Stimulated activated CD8-positive, alpha-beta memory T cell treated with anti-CD3 and anti-CD28 coated beads, Interleukin-15, amount 100 ng/mL, for 24 hours (primary cell): ENCODE measurements at places on chromosomes 1 and 21.

DNA sequence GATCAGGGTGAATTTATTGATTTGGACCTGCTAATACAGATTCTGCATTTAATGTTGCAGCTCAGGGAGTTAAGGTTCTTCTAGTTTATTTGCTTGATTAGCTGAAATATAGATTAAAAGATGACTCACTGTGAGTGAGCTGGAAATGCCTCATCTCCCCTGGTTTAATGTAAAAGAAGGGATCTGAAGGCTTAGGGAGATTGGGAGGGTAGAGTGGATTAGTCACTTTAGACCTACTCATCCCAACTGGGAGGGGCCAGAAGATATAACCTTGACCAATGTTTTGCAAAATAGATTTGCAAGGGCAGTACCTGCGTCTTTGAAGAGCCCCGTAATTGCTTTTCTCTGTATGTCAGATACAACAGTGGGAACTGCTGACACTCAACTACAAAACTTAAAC, 922.8 kb upstream of the ADGRL4 start:
- DNase-seq: no peak

GRCh38 chr1:22276396-22276748, 133.5 kb upstream of the WNT4 start:
- no peak for DNase-seq

DNA sequence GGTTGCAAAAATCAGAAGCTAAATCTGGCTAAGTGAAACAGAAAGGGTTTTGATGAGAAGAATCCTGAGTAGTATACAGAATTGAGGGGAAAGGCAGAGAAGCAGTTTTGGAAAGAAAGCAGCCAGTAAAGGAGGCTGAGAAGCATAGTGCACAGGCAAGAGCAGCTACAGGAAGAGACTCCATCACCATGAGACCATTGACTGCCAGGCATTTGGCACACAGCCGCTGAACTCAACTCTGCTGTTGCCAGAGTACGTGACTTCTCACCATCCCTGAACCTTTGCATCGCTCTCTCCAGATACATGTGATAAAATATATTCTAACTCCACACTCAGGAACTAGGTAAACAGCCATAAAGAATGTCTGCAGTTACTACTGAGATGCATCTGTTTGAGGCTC, 128.3 kb upstream of the C1orf21 start:
- DNase-seq: no peak

DNA sequence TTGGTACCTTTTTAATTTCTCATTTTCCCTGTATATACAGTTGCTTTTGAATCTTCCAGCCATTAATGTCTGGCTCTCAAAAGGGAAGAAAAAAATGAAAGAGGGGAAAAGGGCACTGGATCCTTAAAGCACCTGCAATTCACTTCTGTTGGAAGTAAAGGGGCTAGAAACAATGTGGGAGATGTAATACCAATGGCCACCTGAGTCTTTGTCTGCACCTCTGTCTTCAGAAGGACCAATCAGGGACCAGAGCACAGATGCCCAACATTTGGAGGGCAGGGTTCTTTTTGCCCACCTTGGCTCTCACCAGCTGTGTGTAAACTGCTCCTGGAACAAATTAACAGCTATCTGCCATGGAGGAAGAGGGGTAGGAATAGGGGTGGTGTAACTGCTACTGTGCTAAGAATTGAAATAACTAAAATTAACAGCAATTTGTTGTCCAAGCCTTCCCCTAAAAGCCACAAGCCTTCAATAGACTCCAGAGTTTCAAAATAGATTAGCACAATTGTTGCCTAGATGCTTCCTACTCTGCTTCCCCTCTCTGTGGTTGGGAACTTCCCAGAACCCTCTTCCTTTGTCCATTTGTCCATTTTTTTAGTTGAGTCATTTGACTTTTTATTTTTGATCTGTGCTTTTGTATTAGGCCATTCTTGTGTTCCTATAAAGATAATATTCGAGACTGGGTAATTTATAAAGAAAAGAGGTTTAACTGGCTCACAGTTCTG, 11.5 kb upstream of the LRRC8B start:
- no peak for DNase-seq

GRCh38 chr1:102434421-102434820, 437.7 kb upstream of the OLFM3 start:
- DNase-seq: no peak

GRCh38 chr1:226364514-226364899, 43.4 kb downstream of the PARP1 start:
- no peak for DNase-seq

GRCh38 chr1:90963651-90964050, 58.2 kb downstream of the ZNF644 start:
- no peak for DNase-seq

DNA sequence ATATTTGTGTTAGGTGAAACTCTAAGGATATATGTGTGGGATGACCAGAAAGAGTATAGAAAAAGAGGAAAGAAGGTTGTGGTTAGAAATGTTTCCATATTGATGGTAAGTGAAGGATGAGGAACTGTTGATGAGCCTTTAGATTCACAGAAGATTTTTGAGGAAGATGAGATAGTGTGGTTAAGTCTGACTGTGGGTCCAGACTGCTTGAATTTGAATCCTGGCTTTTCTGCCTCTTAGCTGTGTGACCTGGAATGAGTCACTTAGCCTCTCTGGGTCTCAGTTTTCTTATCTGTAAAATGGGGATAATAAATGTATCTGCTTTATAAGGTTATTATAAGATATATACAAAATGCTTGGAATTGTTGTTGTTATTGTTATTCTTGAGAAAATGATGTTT, 27.5 kb downstream of the RGL1 start:
- DNase-seq: no peak

DNA sequence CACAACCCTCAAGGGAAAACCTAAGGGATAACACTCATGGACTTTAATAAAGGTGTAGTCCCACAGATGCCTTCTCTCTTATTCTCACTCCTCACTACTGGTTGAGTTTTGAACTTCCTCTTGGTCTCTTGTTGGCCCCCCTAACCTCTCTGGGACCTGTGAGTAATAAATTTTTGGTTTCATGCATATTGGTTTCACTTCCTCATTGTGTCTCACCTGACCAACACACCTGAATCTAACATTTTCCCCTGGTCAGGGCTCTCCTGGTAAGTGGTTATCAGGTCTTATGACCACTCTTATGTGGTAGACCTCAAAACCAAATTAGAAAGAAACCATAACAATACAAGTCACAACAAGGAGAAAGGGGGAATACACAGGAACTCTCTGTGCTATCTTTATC, 60.5 kb upstream of the PRMT6 start:
- no peak for DNase-seq

DNA sequence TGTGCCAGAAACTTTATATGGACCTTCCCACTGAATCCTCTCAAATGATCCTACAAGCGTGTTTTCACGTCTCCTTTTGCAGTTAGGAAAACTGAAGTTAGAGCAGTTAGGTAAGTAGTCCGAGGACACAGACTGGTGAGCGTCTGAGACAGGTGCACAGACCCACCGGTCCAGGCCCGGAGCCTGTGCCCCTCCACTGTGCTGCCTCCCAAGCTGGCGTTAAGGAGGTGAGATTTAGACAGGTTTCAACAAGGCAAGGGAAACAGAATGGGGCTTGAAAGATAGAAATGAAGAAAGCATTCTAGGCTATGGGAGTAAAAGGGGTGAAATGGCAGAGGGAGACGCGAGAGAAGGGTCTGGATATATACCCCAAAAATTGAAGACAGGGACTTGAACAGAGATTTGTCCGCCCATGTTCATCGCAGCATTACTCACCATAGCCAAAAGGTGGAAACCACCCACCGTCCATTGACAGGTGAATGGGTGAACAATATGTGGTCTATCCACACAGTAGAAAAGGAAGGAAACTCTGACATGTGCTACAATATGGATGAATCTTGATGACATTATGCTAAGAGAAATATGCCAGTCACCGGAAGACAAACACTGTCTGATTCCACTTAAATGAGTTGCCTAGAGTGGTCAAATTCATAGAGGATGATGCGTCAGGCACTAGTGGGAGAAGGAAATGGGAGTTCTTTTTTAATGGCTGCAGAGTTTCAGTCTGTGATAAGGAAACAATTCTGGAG, 15.7 kb upstream of the PKP1 start:
- DNase-seq: no peak

GRCh38 chr21:36125512-36126207, 9.2 kb upstream of the CBR3 start:
- no peak for DNase-seq

- DNase-seq: no peak
Observed at GRCh38 chr1:211800925-211801607, 29.5 kb downstream of the LPGAT1 start.

- no peak for DNase-seq
Observed at GRCh38 chr1:212794561-212795014, 2.9 kb downstream of the TATDN3 start.

- no peak for DNase-seq
Observed at GRCh38 chr1:232675898-232676297, 46.0 kb upstream of the SIPA1L2 start.

DNA sequence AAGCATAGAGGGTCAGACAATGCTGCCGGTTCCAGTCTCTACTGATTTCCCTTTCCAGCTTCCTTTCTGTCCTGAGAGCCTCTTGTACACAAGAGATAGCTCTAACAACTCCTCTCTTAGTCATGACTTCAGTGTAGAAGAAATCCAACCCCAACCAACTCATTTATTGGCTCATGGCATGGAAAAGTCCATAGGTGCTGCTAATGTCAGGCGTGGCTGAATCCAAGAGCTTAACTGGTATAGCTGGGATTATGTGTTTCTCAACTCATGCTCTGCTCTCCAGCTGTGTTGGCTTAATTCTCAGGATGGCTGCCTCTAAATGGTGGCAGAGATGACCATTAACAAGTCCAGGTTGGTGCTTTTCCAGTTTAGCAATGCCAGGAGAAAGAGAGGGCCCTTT, 12.4 kb upstream of the THRAP3 start:
- no peak for DNase-seq

DNA sequence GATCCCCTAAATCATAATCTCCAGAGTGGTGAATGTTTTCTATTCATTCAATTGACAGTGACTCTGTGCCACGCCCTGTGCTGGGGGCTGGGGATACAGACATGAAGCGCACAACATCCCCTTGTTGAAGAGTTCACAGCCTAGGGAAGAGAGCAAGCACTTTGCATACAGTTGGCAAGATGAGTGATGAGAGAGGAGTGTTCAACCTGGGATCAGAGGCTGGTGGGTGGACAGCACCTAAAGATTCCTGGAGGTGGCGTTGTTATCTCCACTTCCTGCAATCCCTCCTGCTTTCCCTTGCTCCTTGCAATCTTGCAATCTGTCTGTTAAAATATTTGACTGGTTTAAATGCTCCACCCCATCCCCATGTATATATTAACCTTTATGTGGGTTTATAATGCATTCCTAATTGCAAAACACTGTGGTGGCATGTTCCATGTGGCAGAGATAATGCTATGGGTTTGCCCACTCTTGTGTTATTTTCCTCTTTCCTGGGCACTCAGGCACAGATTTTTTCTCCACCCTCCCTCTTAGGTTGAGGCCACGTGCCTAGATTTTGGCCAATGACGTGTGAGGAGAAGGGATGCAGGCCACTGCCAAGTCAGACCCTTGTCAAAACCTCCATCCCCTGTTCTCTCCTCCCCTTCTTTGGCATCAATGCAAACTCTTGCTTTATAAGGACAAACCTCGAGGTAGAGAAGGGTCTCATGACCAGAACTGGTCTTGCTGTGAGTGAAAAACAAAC, 36.2 kb upstream of the GADD45A start:
- DNase-seq: no peak

DNA sequence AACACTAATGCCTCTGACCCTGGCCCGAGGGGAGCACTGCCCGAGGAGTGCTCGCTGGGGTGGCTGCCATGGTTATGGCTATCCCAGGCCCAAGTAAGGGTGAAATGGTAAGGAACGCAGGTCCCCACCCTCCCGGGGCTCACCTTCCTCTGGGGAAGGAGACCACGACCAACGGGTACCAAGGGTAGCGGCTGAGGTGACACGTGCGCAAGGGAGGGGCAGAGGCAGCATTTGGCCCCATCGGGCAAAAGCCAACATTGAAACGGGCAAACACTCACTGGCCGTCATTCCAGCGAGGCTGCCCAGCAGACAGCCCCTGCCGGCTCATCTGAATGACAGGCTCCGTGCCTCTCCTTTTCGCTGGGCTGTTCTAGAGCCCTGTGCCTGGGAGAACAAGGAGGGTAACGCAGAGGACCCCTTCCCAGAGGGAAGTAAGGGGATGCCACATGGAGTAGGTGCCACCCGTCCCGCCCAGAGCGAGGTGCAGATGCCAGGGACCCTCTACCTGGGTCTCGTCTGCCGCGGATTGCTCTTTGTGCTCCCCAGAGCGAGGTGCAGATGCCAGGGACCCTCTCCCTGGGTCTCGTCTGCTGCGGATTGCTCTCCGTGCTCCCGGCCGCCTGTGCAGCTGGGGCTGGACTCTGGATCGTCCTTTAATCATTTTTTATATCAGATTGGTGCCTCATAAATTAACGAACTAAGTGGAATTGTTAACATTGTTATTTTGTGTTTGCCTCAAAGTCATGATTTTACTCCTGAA, 16.2 kb downstream of the ACTRT2 start:
- DNase-seq: no peak

DNA sequence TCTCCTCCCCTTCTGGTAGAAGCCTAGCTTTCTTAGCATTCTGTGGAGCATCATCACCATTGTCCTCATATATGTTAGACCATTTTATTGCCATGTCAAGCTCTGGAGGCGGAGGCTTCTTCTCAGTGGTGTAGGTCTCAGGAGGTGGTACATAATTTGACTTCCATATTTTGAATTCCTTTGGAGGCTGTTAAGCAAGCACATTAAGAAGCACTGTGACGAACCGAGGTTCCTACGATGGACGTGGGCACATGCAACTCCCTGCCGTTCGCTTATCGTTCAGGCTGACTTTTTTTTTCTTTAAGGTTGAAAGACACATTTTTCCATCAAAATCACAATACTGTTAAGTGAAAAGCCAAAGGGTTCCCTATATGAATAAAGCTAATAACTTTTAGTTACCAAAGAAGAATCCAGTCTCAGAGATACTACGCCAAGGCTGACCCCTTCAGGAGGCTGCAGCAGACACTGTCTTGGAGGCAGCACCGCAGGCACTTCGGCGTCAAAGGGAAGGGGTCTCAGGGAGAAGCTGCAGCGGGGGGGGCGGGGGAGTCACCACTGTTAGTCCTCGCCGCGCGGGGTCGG, 835 bp downstream of the C1orf52 start:
- DNase-seq: no peak

DNA sequence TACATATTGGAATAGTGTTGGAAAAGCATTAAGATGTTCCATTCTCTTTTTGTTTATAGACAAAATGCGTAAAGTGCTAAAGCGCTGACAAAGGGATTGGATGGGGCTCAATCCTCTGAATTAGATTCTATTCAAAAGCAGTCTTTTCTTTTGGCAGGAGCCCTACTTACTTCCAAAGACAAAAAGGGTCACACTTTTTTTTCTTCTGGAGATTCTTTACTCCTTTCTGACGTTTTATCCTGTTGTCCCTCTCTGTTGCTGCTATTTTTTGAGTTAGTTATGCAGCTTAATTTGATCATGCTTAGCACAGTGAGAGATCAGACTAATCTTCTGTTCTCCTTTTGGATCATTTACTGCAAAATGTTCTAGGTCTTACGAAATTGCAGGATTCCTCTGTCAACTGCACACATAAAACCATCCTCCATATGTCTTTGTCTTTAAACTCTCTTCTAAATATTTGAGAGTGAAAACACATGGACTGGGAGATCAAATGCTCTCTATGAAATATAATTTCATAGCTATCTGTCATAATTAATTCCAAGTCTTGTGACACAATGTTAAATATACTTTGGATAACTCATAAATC, 656.4 kb upstream of the ADGRL2 start:
- no peak for DNase-seq
